ENCODE measurements at places on chromosomes 5 and 9.

- DNase-seq = no peak
Observed at GRCh38 chr5:149586708-149587318, 5.5 kb downstream of the ARHGEF37 start.

DNA sequence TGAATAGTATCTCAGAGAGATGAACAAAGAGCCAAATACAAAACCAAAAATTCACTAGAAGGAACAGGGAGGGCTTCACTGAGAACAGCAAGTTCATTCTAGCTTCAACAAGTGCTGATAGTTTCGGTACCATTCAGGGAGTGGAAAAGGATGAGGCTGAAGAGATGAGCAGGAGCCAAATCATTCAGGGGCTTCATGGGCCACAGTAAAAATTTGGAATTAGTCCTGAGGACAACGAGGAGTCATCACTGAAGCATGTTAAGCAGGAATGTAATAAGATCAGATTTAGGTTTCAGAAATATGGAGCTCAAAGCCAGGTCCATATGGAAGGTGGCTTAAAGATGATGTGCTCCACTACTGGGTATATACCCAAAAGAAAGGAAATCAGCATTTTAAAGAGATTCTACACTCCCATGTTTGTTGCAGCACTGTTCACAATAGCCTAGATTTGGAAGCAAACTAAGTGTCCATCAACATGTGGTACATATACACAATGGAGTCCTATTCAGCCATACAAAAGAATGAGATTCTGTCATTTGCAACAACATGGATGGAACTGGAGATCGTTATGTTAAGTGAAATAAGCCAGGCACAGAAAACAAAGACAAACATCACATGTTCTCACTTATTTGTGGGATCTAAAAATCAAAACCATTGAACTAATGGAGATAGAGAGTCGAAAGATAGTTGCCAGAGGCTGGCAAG lies 36.2 kb downstream of the SPOCK1 start:
- no peak for DNase-seq

GRCh38 chr5:142287973-142288313 lies 36.9 kb downstream of the SPRY4 start:
- DNase-seq = no peak

- no peak for DNase-seq
Observed at GRCh38 chr9:16143310-16143709, 590.5 kb downstream of the CCDC171 start.

Measured in femur (tissue), 1 donor.